ENCODE measurements at places on chromosomes 4 and X. TPM values are rescaled to one million over a fixed set of nuclear protein-coding genes. Genes with fewer than 3 reads are reported as not detected.

GRCh38 chrX:97685753-97686152, 802.0 kb downstream of the RPA4 start:
- DNase-seq, result no peak

GRCh38 chr4:16264798-16265197, 38.5 kb upstream of the TAPT1 start:
- no peak for DNase-seq

DNA sequence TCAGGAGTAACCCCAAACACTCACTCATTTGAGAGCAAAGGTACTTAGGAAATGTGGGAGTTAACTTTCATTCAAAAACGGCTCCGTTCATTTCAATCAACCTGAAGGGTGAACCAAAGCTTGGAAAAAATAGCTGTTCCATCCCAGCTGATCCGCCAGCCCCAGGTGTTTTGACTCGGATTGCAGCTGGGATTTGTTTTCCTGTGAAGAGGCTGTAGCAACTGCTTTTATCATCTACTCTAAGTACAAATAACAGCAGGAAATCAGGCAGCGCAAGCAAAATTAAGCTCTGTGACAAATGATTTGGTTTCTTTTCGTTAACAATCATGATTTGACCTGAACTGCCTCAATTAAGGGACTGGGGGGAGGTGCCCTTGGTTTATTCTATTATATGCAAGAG, 154.7 kb downstream of the BEND2 start:
- DNase-seq, result no peak

- no peak for DNase-seq
Measured at GRCh38 chr4:47031011-47031678, at the start of gene GABRB1. GABRB1 (plus strand) TSS chr4:47031567.

- DNase-seq, result no peak
Measured at GRCh38 chr4:40811956-40812355, 62.2 kb downstream of the NSUN7 start.

- DNase-seq, result no peak
Measured at GRCh38 chrX:40009462-40009851, 88.3 kb downstream of the BCOR start.

- DNase-seq, result no peak
Measured at GRCh38 chr4:52956691-52957090, 94.6 kb downstream of the RASL11B start.

DNA sequence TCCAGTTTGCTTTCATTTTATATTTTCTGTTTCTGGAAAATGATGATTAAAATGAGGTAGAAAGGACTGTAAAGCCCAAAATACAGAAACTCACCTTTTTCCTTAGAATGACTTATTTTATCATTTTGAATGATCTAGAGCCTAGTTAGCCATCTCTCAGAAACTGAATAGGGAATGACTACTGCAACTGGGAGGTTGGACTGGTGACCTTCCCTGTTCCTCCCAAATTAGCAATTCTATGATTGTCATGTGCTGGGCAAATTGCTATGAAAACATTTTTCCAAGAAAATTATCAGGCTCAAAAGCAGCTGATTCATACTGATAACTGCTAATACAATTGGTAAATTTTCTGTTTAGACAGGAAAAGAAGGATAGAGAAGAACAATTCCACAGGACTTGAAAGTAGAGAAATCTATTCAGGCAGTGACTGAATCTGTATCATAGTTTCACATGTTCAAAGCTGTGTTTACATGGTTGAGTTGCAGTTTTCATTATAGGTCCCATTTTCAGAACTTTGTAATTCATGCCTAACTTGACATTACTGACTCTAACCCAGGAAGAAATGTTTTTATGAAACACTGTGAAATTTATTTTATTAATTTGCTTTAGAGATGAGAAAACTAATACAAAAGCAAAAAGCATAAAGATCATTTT, 43.4 kb upstream of the SEC24B start:
- no peak for DNase-seq

- DNase-seq, result no peak
Measured at GRCh38 chr4:1537410-1538095, 131.3 kb upstream of the NKX1-1 start.

DNA sequence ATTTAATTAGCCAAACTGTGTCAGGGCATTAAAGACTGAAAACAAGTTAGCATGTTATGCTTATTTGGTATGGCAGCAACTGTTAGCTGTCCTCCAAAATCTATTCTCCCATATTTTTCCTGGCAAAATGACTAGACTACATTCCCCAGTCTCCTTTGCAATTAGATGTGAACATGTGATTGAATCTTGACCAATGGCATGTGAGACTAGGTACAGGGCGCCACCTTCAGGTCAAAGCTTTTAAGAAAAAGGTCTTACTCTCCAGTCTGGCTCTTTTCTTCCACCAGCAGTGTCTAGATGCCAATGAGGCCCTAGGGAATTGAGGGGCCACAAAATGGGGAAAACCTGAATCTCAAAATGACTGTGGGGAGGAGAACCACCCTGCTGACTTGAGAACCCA, 408.2 kb downstream of the SMARCA1 start:
- no peak for DNase-seq

DNA sequence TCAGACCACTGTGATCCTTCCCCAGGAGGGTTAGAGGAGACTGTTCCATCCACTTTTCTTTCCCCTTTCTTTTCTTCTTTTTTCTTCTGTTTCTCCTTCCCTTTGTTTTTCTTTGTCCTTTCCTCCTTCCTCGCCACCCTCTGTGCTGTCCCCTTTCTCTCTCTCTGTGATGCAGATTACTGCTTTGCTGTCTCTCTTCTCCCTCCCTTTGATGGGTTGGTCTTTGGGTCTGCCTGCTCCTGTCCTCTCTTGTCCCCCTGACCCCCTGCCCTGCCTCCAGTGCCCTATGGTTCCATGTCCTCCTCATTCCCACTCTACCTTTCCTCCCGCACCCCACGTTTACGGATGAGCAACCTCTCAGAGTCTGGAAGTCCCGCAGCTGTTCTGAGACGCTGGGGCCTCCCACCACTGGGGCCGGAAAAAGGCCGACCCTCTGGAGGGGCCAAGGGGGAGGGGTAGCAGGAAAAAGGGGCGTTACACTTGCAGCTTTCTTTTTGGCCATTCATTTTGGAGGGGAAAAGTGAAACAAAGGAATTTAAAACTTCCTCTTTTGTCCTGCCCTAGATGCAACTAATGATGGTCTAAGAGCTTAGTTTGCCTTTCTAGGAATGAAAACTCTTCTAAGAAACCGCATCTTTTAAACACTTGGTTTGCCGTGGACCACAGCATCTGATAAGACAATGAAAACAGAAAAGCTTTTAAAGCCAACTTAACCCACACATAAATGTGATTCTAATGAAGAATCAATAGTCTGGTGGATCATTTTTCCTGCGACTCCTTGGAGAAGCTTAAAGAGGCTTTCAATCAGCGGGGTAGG, 24.5 kb upstream of the TSR2 start:
- no peak for DNase-seq

DNA sequence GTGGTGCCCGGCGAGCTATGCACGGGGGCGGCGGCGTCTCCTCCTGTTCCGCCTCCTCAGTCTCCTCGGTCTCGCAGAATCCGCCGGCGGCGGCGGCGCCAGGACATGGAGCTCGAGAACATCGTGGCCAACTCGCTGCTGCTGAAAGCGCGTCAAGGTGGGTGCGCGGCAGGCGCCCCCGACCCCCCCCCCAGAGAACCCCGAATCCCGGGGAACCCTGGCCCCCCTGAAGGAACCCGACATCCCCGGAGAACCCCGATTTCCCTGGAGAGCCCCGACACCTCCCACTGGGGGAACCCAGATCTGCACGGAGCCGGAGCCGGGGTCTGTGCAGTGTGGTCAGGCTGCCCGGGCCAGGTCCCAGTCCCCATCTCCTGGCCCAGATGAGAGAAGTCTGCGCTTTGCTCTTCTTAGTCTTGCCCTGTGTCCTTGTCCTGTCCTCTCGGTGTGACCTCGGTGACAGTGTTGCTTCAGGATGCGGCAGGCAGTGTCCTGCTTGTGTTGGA, 648 bp downstream of the GRK4 start:
- peak; percentile 89 for DNase-seq

DNA sequence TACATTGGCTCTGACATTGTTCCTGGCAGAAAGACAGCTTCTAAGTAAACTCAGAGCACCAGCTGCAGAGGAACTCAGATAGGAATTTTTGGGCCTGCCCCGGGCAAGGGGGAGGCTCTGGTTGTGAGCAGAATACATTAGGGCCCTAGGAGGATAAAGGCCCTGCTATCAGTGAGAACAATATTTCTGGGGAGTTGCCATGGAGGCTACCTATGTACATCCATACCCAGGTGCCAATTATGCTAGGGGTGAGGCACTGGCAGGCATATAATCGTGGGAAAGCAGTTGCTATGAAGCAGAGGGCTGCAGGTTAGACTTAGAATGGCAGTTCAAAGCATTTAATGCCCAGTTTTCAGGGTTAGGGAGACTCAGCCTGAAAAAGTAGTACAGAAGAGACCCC, 273.5 kb upstream of the EDA2R start:
- DNase-seq, result no peak

DNA sequence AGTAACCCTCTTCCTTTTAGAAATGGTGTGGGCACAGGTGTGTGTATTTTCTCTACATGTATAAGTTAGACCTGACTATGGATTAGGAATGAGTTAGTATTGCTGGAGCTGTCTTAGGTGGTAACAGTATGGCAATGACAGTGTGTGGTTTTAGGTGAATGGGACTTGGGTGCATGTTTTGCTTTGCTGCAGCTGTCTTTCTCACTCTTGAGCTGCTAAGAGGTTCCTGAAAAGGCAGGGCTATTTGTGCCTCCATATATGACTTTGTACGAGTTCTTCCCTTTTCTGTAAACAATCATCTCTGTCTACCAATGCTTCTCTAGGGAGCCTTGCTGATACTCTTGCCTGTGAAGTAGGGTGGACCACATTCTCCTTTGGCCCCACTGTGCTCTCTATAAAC, 234.8 kb upstream of the HHIP start:
- no peak for DNase-seq

DNA sequence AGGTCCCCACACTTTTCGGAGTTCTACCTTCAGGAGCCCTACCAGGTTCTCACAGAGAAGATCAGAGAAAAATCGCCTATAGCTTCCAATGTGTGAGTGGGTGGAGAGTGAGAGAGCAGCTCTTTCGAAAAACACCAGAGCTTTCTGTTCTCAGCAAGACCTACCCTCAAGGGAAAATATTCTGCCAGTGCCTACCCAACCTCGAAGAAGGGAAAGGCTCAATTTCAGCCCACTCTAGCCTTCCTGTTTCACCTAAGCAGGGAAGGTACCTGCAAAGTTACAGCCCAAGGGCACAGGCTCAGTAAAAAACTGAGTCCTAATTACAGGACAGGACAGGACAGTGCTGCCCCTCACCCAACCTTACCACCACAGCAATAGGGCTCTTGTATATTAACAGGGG, 104.0 kb upstream of the WDR17 start:
- DNase-seq, result no peak

- DNase-seq, result no peak
Measured at GRCh38 chr4:149164282-149164681, 651.4 kb downstream of the IQCM start.

GRCh38 chr4:67327245-67328017, 217.9 kb downstream of the CENPC start:
- no peak for DNase-seq

The STARD8 gene
- total RNA-seq, result 21.9 TPM

The MTCP1 gene
- total RNA-seq, result 26.3 TPM

The SYN1 gene
- total RNA-seq, result not detected

The KLB gene
- total RNA-seq, result 7.4 TPM

The BCORL1 gene
- 42.5 TPM for total RNA-seq

The LNX1 gene
- 20.7 TPM for total RNA-seq

The LDB2 gene
- total RNA-seq, result 53.2 TPM

The LRRC66 gene
- 0.42 TPM for total RNA-seq

The CLNK gene
- total RNA-seq, result not detected

The ZFP92 gene
- 5.4 TPM for total RNA-seq
